DMS153 (cell line): ENCODE measurements at places on chromosomes 2 and 18.

- no peak for DNase-seq
Observed at GRCh38 chr2:230980468-230980867, 15.5 kb upstream of the SPATA3 start.

DNA sequence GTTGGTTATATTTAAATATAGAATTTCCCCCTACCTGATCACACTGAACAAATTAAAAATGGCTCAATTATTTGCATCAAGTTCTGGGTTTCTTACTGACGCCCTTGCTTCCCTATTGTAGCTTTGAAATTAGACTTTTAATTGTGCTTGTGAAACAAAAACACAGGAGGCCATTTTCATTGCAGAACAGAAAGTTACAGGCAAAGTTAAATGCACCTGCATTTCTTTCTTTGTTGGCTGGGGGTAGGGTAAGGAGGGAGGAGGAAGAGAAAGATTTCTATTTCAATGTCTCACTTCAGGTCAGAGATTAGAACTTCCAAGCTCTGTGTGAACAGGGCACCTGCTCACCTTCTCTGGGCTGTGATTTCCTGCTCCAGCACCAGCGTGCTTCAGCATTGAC, 199.6 kb downstream of the BCL11A start:
- no peak for DNase-seq

DNA sequence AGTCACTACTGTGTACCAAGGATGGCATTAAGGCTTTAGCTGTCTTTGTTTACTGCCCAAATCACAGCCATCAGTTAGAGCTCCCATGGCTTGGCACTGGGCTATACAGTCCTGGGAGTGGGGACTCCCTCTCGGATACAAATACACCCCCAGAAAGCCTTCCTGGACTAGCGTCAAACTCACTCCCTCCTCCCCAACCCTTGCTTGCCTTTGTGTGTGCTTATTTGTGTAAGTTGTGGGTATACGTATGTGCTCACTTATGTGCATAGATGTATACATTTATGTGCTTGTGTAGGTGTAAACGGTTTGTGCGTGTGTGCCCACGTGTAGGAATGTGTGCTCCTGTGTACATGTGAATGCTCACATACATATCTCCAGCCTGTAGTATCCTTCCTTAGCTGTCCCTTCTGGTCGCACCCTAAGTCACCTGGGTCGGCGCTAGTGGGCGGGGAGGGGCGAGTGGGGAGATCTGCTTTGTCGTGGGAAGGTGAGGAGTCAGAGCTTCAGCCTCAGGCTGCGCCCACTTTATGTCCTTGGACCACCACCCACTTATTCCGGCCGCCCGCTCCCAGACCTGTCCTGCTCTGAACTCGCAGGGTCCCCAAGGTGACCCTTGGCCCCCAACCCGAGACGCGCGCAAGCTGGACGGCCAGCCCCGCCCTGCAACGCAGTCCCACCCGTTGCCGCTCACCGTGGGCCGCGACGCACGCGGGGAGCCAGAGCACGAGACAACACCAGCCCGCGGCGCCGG, 461 bp downstream of the PRADC1 start:
- no peak for DNase-seq

GRCh38 chr2:160719116-160719515, 225.5 kb upstream of the RBMS1 start:
- DNase-seq, result no peak

- no peak for DNase-seq
Observed at GRCh38 chr2:19355014-19355405, 3.4 kb downstream of the OSR1 start.

- DNase-seq, result no peak
Observed at GRCh38 chr18:77069931-77070330, 62.7 kb downstream of the MBP start.

- no peak for DNase-seq
Observed at GRCh38 chr2:10002109-10002508, 41.2 kb upstream of the KLF11 start.

- no peak for DNase-seq
Observed at GRCh38 chr2:66532972-66533868, 98.3 kb downstream of the MEIS1 start.

- DNase-seq, result no peak
Observed at GRCh38 chr2:20430461-20431300, 16.2 kb upstream of the RHOB start.

DNA sequence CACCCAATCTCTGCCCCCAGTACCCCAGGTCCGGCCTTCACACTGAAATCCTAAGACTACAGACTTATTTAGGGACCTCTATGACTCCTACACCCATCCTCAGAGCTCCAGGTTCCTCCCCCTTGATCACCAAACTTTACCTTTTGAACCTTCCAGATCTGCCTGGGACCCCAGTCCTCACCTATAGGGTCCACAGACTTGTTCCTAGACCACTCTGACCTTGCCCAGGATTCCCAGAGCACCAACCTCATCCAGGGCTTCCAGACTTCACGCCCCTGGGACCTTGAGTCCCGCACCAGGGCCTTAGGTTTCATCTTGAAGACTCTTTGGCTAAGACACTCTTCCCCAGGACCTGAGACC, 462 bp downstream of the CHCHD5 start:
- no peak for DNase-seq

- no peak for DNase-seq
Observed at GRCh38 chr18:23682045-23682444, 7.2 kb upstream of the LAMA3 start.

GRCh38 chr2:222688917-222689316, 17.5 kb downstream of the MOGAT1 start:
- no peak for DNase-seq

- no peak for DNase-seq
Observed at GRCh38 chr2:26578113-26578458, 63.1 kb downstream of the CIB4 start.

- no peak for DNase-seq
Observed at GRCh38 chr2:118319271-118319684, 231.0 kb downstream of the INSIG2 start.

GRCh38 chr2:238865744-238866355, 18.0 kb downstream of the TWIST2 start:
- no peak for DNase-seq

DNA sequence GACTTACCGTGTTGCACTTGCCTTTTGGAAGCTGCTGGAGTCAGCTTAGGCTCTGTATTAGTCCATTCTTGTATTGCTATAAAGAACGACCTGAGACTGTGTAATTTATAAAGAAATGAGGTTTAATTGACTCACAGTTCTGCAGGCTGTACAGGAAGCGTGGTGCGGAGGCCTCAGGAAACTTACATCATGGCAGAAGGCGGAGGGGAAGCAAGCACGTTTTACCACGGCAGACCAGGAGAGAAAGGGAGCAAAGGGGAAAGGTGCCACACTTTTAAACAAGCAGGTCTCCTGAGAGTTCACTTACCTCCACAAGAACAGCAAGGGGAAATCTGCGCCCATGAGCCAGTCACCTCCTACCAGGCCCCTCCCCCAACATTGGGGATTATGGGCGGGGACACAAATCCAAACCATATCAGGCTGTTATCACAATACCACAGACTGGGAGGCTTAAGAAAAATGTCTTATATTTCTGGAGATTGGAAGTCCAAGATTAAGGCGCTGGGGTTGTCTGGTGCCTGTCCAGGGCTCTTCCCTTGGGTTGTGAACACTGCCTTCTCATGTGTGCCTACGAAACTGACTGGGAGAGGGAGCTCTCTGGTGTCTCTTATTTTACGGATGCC, 3.6 kb upstream of the D2HGDH start:
- DNase-seq, result no peak

GRCh38 chr2:35933031-35933430, 422.5 kb upstream of the CRIM1 start:
- DNase-seq, result no peak

- no peak for DNase-seq
Observed at GRCh38 chr2:157460384-157460837, 16.5 kb upstream of the CYTIP start.

GRCh38 chr2:118905206-118905605, 36.8 kb upstream of the MARCO start:
- DNase-seq, result no peak

GRCh38 chr18:5998907-5999306, 103.6 kb upstream of the TMEM200C start:
- no peak for DNase-seq

GRCh38 chr2:143935482-143935752, 584.5 kb downstream of the ZEB2 start:
- DNase-seq, result no peak

GRCh38 chr18:12742453-12742852, 39.6 kb downstream of the PSMG2 start:
- no peak for DNase-seq

DNA sequence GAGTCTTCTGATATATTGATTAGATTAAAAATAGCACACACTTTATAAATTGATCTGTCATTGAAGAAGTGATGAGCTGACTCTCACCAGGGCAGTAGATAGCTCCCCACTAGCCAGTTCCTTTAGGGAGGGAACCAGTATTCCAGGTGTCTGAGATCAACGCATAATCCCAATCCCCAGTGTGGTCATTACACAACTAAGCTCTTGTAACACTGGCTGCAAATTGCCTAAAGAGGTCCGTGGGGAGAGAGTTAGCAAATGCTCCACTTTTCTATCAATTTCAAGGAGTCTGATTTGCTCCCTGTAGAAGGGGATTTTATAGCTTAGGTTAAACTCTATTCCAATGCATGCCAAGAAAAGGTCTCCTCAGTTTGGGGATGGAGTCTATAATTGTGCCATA, 7.7 kb downstream of the SLC14A1 start:
- no peak for DNase-seq

- DNase-seq, result no peak
Observed at GRCh38 chr2:74584088-74584645, 29.6 kb downstream of the DOK1 start.

GRCh38 chr2:219369447-219369861, 18.3 kb downstream of the DNPEP start:
- DNase-seq, result peak; percentile 12

DNA sequence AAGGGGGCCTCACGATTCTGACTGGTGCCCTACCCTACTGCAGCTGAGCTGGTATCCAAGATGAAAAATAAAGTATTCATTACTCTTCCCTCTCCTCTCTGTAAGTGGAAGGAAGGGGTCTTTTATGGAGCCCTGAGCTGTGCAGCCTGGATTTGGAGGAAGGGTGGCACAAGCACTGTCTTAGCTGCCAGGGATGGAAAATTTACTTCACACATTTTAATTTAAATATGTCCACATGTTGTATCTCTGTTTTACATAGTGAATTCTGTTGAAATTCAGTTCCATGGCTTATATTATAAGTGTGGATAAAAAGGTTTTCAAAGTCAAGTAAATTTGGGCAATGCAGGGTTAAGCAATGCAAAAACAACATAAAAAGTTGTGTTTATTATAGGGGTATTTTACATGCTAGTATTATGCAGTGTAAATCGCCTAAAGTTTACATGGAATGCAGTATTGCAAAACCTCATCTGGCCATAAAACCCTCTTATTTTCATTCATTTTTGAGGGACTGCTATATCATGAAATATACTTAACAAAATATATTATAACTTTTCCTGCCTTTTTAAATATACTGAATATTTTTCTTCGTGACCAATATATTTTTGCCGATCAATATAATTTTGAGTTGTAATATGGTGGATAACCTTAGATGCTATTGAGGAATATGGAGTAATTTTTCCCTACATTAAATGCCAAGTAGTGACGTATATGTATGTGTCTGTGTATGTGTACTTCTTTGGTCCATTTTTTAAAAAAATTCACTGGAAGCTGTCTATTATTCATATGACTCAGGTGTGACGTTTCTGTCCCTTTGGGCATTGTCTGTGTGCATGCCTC, 333.9 kb upstream of the CYRIA start:
- no peak for DNase-seq

- no peak for DNase-seq
Observed at GRCh38 chr2:182043861-182044260, 58.2 kb downstream of the PPP1R1C start.

DNA sequence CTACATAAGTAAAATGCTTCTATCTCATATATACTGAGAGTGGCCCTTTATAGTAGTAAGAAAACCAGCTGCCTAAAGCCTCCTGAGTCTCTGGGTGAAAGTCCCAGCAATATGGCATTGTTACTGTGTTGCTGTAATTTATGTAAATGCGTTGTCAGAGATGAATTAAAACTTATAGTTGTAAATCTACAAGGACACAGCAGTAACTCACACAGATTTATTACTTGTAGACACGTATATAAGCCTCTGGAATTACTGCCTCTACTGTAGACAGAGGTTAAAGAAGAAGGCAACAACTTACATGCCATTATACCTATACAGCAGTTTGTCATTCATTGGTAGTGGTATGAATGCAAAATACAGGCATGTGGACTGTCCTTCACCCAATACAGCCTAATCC, 169.1 kb upstream of the BOD1L2 start:
- DNase-seq, result no peak

- DNase-seq, result no peak
Observed at GRCh38 chr2:203510941-203511305, 24.2 kb downstream of the RAPH1 start.

GRCh38 chr2:233456934-233457333, 102.6 kb downstream of the DGKD start:
- no peak for DNase-seq

- DNase-seq, result no peak
Observed at GRCh38 chr18:72846736-72847533, 20.9 kb downstream of the NETO1 start.

GRCh38 chr2:57050007-57050406, 866.2 kb downstream of the CCDC85A start:
- DNase-seq, result peak; percentile 24

GRCh38 chr18:48049757-48050156, 119.3 kb upstream of the SMAD2 start:
- no peak for DNase-seq

- DNase-seq, result peak; percentile 69
Observed at GRCh38 chr2:23595601-23596251, 210.7 kb downstream of the KLHL29 start.

- no peak for DNase-seq
Observed at GRCh38 chr18:8526332-8526731, 82.9 kb upstream of the RAB12 start.

GRCh38 chr2:139544186-139544851, 764.1 kb upstream of the NXPH2 start:
- DNase-seq, result no peak

DNA sequence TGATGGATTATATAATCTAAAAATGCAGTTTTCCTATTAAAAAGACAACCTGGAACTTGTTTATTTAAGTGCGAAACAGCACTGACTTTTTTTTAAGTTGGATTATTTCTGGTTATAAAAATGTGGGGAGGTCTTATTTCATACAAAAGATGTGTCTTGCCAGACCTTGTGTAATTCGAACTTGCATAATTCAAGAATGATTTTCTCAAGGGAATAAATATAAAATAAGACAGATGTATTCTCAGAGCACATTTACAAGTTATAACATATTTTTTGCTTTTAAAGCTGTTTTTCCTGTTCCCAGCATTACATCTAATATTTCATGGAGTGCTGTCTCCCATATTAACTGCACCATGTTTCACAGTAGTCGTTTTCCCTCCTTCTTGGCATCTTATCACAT, 263.1 kb downstream of the CDH20 start:
- DNase-seq, result no peak
